Cardiac muscle cell (in vitro differentiated cells and primary cell): ENCODE measurements at places on chromosomes 7 and 10. TPM values are rescaled to one million over a fixed set of nuclear protein-coding genes. Genes with fewer than 3 reads are reported as not detected.

- DNase-seq, result no peak
Measured at GRCh38 chr7:40733114-40733513, 598.3 kb downstream of the SUGCT start.

GRCh38 chr7:3641582-3641981, 340.5 kb downstream of the SDK1 start:
- DNase-seq, result no peak

- no peak for DNase-seq
Measured at GRCh38 chr10:10845826-10846503, 171.7 kb upstream of the CELF2 start.

GRCh38 chr10:61795147-61795546, 106.4 kb upstream of the ARID5B start:
- DNase-seq, result no peak

DNA sequence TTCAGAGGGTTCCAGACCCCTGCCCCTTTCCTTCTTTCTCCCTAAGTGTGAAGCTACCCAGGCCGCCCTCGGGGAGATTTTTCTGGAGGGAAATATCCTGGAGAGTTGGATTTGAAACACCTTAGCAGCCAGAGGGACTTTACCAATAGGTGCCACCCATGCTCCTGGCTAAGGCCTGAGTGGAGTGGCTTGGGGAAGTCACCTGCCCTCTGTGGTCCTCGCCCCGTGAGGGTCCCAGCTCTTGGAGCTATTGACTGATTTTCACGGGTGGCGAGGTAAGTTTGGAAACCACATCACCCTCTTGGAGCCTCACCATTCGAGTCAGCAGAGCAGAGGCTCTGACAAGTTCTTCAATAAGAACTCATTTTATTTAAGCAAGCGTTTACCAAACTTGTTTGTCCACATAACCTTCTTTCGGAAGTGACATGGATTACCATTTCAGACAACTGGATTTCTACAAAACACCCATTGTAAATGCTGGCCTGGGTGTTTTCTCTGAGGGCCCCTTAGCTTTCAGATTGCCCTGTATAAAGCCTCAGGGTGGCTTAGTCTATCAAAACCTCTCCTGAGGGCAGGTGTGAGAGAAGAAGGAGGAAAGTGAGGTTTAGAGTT, 20.4 kb downstream of the AQP1 start:
- no peak for DNase-seq

DNA sequence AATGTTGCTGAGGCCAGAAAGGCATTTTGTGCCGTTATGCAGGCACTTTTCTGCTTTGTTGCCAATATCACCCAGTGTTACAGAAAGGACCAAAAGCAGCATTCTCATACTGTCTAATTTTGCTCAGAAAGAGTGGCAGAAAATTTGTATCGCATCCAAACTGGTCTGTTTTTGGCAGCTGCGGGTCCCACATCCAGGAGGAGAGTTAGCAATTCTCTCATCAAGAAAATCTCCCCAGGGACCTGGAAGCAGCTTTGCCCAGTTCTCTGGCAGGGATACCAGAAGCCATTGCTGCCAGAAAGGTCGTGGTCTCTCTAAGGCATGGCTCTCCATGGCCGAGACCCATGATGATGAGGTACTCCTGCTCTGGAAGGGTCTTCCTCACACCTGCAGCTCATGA, 489.2 kb upstream of the ZMIZ1 start:
- no peak for DNase-seq

DNA sequence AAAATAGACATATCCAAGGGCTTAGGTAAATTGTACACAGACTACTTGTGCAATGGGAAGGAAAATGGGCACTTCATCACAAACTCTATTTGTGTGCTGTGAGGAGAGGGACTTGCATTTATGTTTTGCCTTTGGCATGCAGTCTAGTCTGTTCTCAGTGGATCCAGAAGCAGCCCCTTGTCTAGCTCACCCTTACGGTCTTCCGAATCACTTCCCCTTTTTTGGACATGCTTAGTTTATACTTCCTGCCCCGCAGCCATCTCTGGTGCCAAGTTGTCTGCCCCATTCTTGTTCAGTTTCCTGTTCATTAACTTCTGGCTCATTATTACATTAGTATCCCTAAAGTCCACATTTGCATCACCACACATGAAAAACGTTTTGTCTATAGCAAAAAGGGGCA, 161.6 kb downstream of the NRCAM start:
- DNase-seq, result no peak

DNA sequence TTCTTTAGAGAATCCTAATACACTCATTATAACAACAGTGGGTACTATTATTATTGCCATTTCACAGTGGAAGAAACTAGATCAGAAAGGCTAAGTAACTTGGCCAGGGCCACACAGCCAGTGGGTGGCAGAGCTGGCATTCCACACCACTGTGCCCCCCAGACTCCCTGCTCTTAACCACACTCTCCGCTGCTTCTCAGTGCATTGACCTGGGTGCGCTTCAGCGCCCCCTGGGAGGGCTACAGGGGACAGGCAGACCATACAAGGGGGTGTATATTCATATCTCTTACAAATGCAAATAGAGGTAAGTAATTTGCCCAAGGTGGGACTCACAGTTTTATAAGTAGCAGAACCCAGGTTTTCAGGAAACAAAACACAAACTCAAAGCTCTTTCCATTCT, 77.0 kb upstream of the NMT2 start:
- DNase-seq, result peak; percentile 26

- no peak for DNase-seq
Measured at GRCh38 chr7:29840701-29841100, 34.4 kb downstream of the WIPF3 start.

DNA sequence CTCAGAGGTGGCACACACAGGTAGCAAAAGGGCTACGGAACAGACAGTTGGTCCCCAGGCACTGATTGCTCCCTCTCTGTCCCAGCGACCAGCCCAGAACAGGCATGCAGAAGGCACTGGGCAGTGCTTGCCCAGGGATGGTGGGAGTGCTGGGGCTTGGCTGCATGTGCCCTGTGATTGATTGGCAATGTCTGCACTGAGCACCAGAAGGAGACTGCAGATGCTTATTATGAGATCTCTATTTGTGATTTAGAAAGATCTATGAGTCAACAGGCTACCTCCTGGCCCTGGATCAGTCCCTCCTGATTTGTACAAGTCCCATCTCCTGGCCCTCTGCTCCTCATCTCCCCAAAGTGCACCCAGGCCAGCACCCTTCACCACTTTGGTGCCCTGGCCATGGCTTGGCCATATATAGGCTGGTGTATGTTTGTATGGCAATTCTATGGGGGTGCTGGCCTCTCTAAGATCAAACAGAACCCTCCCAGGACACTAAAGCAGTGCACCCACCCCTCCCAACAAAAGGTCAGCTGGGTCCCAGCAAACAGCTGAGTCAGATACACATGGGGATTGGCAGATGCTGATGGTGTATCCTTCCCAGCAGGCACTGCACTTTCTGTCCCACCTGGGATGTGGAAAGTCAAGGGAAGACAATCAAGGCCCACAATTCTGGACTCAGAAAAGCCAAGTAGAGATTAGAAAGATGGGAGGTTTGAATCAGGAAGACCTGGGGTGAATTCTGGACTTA, 30.9 kb downstream of the CAMK2B start:
- DNase-seq, result no peak

- DNase-seq, result no peak
Measured at GRCh38 chr10:82982110-82982608, 1107.2 kb downstream of the NRG3 start.

The CALML5 gene
- not detected in 2 replicates for total RNA-seq

The AMPH gene
- total RNA-seq, result 0.32 and 0.48 TPM in 2 replicates

The APBB1IP gene
- total RNA-seq, result not detected in 2 replicates

The CCDC3 gene
- total RNA-seq, result 4.3 and 5.4 TPM in 2 replicates
